ENCODE measurements at places on chromosomes 7 and 10.

DNA sequence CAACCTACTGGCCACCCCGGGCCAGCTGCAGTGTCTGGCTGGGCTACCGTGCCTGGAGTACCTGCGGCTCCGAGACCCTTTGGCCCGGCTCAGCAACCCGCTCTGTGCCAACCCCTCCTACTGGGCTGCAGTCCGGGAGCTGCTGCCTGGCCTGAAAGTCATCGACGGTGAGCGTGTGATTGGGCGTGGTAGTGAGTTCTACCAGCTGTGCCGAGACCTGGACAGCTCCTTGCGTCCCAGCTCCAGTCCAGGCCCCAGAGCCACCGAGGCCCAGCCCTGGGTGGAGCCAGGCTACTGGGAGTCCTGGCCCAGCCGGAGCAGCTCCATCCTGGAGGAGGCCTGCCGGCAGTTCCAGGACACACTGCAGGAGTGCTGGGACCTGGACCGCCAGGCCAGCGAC, 4.2 kb downstream of the RARRES2 start:
- DNase-seq, result no peak

DNA sequence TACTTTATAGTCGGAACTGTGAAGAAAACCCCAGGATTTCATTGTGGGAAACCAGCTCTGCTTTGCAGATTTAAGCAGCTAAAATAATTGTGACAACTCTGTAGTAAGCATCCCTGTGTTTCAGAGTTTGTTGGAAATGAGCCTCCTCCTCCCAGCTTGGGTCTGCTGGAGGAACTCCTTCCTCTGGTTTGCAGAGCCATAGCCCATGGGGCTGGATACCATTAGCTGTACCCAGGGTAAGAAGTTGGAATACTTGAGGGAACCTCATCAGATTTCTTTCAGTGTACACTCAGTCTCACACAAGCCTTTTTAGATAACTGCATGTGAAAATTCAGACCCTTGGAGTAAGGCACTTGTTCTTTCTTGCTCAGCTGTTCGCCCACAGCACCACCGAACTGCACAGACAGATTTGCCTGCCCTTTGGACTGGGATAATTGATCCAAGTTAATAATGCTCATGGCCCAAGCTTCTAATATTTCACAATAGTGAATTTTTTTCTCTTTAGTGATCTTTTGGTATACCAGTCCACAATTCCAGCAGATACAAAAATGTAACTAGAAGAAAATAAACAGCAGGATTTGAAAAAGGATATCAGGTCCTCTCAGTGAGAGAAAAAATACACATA, 467.4 kb upstream of the FZD8 start:
- no peak for DNase-seq

DNA sequence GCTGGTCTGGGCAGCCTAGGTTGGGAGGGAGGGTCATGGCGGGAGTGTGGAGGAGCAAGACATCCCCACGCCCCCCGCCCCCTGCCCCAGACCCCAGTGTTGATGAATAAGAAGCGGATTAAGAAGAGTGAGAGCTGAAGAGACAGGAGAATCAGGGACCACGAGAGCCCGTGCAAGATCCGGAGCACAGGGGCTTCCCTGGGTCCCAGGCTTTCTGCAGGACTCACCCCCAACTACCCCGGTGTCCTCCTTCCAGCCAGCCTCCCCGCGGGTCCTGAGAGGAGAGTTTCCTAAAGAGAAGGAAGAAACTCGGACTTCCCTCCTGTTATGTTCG, 20.1 kb downstream of the GHRHR start:
- no peak for DNase-seq

GRCh38 chr7:157499835-157500153, 163.0 kb downstream of the DNAJB6 start:
- no peak for DNase-seq

GRCh38 chr7:155764438-155764793, 47.8 kb downstream of the SHH start:
- DNase-seq, result no peak

DNA sequence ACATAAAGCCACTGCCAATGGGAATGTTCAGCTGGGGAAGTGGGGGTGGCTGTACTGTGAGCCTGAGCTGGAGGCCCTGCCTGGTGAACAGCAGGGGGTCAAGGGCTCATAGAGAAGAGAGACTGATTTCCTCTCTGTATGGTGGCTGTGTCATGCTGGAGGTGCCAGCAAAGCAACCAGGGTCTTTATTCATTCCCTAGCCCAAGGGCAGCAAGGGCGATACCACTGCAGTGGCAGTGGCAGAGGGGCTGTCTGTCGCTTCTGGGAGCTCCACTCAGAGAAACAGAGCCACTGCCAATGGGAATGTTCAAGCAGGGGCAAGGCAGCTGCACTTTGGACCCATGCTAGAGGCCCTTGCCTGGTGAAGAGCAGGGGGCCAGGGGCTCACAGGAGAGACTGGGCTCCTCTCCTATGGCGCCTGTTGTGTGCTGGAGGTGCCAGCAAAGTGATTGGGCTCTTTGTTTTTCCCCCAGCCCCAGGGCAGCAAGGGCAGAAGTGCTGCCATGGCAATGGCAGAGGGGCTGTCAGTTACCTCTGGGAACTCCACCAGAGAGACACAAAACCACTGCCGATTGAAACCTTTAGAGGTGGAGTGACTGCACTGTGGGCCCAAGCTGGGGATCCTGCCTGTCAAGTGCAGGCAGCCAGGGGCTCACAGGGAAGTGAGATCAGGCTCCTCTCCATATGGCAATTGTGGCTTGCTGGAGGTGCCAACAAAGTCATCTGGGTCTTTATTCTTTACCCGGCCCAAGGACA, 545.1 kb downstream of the SH2D4B start:
- DNase-seq, result no peak

GRCh38 chr10:112491144-112491543, 44.1 kb downstream of the VTI1A start:
- peak; percentile 1 for DNase-seq

DNA sequence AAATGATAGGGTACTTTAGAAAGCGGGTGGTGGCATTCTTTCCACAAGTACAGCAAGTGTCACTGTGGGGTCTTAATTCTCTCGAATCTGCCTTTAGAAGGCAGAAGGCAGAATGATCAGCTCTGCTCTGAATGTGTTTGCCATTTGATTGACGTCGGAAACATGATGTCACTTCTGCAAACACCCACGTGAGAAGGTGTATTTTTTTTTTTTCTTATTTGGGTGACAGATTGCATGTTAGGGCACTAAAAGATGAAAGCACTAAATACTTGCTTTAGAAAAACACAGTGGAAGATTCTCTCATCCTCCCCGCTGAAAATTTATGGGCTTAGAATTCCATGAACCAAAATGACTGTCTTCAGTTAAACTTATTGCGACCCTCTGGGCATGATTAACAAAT, 150.2 kb downstream of the TCF7L2 start:
- DNase-seq, result no peak

GRCh38 chr7:138546829-138547228, 86.8 kb downstream of the TRIM24 start:
- no peak for DNase-seq

DNA sequence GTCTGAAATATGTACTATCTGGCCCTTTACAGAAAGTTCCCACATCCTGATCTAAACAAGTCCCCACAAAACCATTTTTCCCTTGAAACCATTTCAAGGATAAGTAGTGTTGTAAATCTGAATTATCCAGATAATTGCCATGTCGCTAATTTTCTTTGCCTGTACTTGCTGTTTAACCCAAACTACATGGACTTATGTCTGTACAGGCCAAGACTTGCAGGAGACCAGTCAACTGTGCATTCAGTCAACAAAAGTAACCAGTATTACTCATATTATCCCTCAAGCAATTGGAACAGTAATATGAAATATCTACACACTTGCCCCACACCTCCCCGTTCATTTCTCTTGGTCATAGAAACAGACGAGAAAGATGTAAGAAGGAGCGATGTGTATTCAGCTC, 347.8 kb upstream of the NFE2L3 start:
- DNase-seq, result peak; percentile 98

GRCh38 chr10:73094986-73095480, 1.6 kb downstream of the P4HA1 start:
- DNase-seq, result no peak

DNA sequence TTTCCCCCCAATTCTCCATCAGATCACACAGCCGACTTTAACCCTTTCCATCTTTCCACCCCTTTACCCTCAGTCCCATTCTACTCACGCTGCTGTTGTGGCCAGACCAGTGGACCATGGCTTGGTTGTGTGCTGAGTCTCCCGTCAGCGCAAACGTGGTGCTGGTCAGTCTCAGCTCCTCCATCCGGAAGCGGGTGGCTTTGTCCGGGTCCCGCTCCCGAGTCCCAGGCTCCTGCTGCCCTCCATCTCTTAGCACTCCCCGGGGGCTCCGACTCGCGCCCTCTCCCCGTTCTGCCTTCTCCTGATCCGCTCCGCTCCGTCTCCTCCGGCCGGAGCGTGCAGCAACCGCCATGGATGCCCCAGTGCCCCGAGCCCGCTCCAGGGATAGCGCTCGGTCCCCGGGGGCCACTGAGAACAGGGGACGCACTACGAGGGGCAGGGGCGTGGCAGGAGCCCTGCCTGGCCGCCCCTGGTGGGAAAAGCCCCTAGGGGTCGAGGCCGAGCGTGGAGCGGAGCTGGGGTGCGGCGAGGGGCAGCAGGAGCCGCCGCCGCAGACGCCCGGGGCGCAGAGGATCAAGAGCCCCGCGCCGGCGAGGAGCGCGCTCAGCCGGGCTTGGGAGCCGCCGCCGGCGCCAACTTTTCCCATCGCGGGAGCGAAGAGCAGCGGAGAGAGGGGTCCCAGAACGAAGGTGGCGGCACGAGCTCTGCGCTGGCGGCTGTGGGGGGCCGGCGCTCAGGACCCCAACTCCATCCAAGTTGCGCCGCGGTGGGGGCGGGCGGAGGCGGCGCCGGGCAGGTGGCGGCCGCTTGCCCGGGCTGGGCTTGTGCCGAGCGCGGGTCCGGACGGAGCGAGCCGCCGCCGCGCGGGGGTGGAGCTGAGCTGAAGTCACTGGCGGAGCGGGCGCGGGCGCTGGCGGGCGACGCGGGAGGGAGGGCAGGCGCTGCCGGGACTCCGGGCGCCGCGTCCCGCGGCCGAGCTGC, at the start of gene SORCS1:
Gene SORCS1 (minus strand): TSS at position 826 of the 981 bp plus-strand sequence.
- peak; percentile 21 for DNase-seq

DNA sequence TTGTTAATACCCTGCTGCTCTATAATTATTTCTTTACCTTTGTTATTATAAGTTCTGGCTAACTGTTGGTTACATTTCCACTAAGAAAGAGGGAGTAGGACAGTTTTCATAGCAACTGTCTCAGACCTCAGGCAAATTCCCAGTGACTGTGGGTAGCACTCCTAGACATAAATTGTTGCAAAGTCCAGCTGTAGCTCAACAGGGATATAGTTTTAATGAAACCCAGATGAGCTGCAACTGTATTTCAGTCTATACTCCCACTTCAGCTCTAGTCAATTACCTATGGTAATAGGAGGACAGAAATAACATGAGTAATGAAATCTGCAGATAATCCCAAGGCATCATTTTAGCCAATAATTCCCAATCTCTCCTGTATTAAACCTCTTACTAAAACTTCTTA, 103.0 kb upstream of the SEMA3A start:
- no peak for DNase-seq

GRCh38 chr7:119681336-119681735, 591.6 kb upstream of the KCND2 start:
- peak; percentile 1 for DNase-seq
